ENCODE measurements at places on chromosomes 5 and 9.
A peak's percentile ranks its signal among the peaks of the same experiment; 100 is the strongest.

DNA sequence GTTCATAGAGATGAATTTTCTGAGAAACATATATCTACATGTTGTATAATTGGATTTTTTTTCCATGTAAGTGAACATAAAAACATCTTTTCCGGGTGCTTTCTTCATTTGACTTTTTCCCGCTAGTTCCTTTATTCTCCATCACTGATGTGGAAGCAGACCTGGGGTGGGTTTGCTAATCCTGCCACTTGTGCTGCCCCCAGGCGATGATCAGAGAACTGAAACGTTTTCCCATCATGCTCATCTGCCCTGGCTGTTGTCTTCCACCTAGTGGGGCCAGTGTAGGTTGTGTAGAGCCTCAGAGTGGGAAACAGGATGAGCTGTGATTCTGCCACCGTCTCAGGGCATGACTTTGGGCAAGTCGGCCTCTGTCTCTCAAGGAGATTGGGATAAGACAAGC is 34.2 kb upstream of the TGFBR1 start:
- DNase-seq: no peak

GRCh38 chr9:14906000-14906399 is 4.2 kb downstream of the FREM1 start:
- no peak for DNase-seq

DNA sequence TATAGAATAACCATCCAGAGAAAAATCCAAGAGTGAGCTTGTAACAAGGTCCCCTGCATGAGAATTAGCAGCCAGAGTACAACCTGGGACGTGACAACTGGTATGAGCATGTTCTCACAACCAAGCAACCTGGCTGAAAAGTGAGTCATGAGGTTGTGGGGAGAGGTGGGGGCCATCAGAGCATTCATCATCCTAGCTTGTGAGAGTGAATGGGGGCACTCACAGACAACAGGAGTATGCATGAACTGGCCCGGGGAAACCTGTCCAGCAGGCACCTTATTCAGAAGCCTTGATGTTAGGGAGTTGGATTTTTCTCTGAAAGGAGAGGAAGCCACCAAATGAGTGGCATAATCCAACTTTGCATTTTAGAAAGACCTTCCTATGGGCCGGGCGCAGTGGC is 113.0 kb downstream of the FRMD3 start:
- DNase-seq: no peak

DNA sequence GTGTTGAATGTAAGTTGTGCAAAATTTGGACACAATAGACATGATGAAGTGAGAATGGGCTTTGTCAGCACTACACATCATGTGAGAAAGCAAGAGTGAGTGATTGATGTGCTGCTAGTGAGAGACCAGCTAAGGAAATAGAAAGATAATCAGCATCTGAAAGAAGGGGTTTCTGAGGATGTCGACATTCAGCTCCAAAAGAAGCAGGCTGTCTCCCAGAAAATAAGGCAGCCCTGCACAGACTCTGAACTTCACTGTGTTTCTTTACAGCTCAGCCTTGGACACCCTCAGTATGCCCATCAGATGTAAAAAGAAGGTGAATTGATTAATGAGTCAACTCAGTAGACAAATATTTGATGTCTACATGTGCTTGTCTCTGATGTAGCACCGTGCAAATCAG is 80.8 kb upstream of the ADCY2 start:
- no peak for DNase-seq

GRCh38 chr9:130461218-130461630 is 16.5 kb downstream of the ASS1 start:
- DNase-seq: peak; percentile 37

DNA sequence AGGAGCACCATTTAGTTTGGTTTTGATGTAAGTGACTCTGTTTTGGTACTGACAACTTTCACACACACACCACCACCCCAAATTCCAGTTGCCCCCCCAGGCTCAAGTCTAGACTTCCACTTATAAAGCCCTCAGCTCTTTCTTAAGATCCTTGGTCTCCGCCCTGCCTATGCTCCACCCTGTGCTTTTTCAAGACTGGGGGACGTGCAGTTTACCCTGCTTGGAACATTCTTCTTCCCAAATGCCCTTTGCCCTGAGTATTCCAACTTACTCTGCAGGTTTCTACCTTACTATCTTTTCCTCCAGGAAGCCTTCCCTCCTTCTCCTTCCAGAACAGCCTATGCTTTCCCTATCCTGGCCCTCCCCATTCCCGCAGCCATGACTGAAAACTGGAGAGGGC is 1.5 kb upstream of the TRIM14 start:
- no peak for DNase-seq

- DNase-seq: no peak
Measured at GRCh38 chr5:179187229-179187678, 127.1 kb downstream of the ZNF354C start.

DNA sequence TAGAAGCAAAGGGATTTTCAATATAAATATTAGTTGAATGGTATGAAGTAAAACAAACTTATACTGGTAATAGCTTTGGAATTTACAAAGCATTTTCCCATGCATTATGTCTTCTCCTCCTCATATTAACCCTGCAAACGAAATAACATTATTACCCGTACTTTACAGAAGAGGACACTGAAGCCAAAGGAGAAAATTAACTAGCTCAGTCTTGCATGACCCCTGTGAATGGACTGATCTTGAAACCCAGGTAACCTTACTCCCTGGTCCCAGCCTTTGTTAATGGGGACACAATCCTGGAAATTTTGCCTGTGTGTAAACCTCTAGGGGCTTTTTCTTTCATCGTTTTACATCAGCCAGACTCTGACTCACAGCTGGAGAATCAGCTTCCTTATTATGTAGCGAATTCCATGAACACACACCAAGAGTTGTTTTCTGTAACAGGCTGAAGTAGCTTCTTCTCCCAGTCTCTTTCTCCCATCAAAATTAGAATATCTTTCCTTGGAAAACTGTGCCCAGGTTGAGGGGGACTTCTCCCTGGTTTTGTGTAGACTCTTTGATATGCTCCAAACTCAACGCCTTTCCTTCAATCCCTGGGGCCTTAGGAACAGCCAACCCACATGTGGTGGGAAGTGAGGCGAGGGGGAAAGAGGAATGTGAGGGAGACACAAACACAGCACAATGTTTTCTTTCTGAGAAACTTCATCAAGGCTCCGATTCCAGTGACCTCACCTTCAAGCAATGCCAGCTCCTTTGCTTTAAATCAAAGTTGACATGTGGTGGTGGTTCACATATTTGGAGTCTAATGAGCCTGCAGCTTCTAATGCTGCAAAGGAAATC is 480.9 kb upstream of the PAPPA start:
- no peak for DNase-seq

DNA sequence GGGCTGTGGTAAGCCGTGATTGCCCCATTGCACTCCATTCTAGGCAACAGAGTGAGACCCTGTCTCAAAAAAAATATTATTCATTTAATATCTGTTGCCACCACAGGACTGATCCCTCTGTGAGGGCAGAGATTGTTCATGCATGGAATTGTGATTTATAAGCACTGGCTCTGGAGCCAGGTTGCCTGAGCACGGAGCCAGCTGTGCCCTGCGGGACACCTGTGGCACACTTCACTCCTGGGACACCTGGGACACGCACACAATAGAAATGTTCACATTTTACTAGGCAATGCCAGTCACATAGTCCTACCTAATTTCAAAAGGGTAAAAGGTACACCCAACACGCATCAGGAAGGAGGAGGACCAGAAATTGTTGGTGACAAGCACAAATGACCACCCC is 83.0 kb upstream of the GABRP start:
- no peak for DNase-seq

DNA sequence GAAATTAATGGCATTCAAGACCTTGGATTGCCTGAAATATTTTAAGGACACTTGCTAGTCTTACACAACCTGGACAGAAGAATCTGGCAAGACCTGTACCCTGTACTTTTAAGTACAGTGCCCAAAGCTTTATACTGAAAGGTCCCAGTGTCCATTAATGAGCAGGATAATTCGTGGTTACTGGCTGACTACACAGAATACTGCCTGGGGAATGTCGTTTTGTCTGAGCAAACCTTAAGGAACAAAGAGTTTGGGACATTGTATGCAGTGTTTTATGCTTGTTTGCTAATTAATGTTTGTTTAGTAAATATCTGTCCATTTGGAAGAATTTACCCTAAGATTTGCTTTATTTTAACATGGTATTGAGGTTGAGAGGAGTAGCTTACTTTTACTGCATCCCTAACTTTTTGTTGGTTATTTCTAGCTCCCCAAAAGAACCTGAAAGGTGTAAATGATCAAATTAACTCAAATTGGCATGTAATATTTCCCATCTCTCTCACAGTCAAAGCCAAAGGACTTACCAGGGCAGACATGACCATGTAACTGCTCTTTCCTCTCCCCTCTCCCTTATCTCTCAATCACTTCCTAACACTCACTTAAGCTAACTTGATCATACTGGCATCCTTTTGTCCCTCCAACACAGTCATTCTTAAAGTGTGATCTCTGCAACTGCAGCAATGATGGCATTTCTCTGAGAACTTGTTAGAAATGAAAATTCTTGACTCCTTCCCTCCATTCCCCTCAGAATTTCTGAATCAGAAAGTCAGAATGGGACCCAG is 15.7 kb downstream of the RANBP3L start:
- no peak for DNase-seq

- no peak for DNase-seq
Measured at GRCh38 chr5:172339264-172340180, 56.0 kb upstream of the UBTD2 start.

DNA sequence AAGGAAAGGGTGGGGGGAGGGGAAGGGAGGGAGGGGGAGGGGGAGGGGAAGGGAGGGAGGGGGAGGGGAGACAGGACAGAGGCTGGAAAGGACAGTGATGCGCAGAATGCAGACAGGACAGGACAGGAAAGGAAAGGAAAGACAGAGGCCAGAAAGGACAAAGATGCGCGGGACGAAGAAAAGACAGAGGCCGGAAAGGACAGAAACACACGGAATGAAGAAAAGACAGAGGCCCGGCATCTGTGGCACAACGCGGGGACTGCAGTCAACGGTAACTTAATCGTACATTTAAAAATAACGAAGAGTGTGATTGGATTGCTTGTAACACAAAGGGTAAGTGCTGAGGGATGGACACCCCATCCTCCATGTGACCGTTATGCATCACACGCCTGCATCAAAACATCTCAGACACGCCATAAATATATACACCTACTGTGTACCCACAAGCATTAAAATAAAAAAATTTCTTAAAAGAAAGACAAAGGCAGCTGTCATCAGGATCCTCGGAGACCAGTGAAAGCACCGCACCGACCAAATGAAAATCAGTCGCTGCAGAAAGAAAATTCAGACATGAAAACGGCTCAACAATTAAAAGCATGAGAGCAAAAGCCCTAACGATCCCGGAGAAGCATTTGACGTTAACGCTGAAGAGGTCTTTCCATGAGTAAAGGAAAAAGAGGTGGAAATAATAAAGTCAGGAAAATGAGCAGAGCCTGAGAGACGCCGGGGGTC is 52.9 kb upstream of the EXOC3 start:
- no peak for DNase-seq

DNA sequence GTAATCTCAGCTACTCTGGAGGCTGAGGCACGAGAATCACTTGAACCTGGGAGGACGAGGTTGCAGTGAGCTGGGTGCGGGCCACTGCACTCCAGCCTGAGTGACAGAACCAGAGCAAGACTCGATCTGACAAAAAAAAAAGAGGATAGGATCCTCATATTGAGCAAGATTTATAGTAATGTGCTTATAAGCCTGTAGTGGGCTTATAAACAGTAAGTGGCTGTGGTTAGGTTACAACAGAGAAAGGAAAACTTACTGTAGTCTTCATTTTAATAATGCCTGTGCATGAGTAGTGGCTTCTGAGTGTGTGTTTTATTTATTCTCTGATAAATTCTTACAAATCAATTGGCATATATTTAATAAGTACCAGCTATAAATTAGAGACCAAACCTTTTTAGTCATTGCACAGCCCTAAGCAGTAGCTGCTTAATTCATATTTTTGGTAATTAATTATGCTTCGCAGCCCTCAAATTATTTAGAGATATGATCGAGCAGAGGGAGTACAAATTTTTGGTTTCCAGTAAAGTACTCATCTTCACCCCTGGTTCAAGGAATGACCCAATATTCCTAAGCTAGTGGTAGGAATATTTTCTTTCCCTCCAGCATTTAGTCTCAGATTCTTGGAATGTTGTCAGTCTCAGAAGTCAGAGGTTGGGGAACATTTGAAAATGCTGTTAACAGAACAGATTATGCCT is 73.8 kb upstream of the KLF9 start:
- no peak for DNase-seq

GRCh38 chr9:116404228-116404627 is 250.6 kb downstream of the PAPPA start:
- DNase-seq: no peak

DNA sequence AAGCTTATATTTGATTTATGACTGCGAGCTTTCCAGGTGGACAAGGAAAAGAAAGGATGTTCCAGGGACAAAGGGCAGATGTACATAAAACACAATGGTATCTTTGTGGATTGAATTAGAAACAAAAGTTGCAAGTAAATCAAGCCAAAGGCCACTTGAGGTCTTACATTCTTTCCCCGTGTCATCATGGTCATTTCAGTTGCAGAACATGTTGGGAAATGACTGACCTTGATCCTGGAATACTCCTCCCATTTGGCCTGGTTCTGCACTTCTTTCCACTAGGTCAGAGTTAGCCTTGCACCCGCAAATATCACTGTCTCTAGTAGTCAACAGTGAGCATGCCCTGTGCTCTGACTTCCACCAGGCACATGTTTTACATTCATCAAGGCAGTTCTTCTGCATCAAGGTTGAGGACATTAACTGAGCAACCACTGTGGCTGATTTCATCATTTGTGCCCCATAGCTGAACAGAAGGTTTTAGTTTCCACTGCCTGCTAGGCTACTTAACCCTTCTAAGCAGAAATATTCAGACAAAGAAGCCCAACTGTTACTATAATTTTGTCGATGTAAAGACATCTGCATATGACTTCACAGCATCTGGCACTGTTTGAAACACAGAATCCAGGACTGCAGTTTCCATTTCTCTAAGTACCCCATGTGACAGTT is 1161.7 kb upstream of the DMAC1 start:
- DNase-seq: peak; percentile 20

DNA sequence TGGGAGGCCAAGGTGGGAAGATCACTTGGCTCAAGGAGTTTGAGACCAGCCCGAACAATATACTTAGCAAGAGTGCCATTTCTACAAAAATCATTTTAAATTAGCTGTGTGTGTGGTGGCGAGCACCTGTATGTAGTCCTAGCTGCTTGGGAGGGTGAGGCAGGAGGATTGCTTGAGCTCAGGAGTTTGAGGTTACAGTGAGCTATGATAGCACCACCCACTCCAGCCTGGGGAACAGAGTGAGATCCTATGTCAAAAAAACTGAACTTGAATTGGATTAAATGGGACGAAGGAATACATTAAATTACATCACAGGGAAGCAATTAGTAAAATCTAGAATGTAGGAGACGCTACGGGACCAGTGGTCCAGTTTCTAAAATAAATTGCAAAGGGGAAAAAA is 6.4 kb upstream of the ETF1 start:
- DNase-seq: no peak
